ENCODE measurements at places on chromosomes 4 and X.

DNA sequence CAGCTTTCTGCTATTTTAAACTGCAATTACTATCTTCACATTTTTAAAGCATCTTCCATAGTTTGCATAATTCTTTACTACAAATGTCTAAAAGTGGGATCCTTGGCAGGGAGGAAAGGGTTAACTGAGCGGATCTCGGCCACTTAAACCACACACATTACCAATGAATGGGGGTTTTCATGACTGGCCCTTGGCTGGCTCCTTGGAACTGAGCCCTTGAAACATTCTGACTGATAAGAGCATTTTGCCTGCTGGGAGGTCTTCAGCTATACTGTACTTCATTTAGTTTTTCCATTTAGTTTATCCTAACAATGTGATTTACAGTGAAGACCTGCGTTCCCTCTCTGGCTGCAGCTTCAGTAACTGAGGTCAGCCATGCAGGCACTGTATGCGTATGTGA lies 31.7 kb upstream of the MFAP3L start:
- DNase-seq = no peak

DNA sequence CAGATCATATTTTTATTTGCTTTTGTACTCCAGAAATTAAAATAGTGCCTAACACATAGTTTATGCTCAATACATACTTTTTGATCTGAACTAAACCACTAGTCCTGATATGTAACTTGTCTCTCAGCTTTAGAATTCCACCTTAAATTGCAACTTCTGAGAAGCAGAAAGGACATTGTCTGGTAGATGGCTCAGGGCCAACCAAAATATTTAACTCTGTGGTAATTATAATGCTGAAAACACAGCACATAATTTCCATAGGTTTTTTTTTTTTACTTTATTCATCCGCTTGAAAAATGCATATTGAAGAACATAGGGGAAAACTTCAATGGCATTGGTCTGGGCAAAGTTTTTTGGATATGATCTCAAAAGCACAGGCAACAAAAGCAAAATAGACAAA lies 59.3 kb downstream of the AREG start:
- DNase-seq = no peak

GRCh38 chr4:5452156-5452555 lies 256.2 kb downstream of the EVC2 start:
- no peak for DNase-seq

DNA sequence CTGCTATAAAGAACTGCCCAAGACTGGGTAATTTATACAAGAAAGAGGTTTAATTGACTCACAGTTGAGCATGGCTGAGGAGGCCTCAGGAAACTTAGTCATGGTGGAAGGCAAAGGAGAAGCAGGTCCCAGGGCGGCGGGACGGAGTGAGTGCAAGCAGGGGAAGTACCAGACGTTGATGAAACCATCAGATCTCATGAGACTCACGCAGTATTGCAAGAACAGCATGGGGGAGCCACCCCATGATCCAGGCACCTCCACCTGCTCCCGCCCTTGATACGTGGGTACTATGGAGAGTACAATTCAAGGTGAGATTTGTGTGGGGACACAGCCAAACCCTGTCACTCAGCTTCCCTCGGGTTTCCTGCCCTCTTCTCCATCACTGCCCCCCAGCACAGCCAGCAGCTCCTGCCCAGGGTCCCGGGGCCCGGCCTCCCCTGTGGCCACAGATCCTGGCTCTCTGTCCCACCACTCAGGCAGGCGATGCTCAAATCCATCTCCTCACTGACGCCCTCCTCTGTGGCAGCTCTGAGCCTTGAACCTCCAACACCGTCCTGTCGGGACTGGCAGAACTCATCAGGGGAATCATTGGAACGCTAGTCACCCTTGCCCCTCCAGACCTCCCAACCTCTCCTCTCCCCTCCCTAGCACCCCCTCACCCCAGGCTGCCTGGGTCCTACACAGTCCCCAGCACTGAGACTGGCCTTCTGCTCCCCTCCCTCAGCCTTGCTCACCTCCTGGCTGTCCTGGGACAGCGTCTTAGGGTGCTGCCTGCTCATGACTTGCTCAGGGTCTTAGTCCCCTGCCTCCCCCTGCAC lies 37.6 kb downstream of the FGFRL1 start:
- no peak for DNase-seq

DNA sequence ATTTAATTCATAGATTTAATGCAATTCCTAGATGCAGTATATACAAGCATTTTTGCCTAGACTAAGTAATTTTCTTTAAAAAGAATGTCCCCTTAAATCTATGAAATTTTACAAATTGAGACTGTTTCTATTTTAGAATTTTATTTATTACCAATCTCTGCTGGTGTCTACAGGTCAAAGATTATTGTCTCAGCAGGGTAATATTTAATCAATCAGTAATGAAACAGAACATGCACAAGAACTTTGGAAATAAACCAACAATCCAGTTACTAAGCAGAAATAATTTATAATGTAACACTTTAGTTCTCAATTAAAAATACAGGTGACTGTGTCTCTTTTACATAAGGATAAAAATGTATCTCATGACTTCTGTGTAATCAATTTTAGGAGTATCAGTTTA lies 266.2 kb downstream of the PPP3CA start:
- no peak for DNase-seq

DNA sequence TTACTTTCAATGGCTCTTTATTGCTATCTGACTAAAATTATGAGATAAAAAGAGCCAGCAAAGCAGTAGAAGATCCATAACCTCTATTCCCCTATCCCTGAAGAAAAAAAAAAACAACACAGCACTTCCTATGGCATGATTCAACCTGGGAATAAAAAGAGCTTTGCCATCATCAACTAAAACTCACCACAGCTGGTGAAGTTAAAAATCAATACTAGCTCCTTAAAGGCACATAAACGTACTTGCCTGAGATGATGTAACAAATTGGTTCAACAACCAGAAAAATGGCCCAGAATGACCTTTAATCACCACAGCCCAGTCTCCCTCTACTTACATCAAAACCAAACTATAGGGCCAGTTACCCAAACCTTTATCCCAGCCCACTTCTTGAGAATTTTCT lies 153.8 kb downstream of the MAML3 start:
- no peak for DNase-seq

DNA sequence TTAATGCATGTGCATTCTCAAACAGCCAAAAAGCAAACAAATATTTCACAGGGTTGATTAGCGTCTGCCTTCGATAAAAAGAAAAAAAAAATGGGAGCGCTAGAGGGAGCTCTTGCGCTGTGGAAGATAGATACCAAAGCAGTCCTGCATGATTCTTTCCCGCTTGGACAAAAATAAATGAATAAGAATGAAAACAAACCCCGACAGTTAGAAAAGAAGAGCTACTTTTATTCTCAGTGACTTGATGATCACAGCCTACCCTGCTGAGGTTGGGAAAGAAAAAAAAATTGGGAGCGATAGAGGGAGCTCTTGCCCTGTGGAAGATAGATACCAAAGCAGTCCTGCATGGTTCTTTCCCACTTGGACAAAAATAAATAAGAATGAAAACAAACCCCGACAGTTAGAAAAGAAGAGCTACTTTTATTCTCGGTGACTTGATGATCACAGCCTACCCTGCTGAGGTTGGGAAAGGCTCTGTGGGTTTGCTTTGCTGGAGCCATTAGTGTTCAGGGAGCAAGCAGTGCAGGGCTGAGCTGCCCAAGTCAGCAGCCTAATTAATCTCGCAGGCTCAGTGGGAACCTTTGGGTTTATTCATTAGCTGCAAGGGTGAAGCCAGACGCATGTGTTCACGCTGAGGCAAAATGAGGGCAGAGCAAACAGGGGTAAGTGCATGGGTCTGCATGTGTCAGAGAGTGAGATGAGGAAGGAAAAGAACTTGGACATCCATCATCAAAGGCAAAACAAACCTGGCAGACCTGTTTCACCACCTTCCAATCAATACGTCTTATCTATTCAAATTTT lies 249.3 kb upstream of the PRKX start:
- DNase-seq = no peak

DNA sequence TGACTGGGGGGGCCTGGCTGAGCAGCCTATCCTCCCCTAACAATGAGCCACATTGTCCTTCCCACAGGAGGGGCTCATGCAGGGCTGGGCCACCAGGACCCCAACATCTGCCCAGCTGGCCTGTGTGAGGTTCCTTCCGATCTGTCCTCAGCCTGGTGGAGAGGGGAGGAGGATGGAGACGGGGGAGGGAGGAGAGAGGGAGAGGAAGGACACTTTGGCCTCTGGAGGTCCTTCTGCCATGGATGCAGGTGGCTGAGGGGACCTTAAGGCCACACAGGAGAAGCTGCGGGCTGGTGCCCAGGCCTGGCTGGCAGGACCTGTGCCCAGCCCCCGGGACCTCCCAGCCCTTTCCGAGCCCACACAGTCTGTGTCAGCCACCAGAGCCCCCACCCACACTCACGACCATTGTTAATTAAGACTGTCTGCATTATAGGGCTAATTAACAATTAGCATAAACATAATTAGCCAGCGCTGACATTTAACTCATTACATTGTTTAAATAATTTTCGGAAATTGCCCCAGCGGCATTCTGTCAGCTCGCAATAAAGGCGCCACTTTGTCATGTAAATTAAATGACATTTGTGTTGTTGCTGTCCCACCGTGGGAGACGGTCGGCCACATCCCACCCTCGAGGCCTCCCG lies 53.0 kb upstream of the NKX1-1 start:
- no peak for DNase-seq

DNA sequence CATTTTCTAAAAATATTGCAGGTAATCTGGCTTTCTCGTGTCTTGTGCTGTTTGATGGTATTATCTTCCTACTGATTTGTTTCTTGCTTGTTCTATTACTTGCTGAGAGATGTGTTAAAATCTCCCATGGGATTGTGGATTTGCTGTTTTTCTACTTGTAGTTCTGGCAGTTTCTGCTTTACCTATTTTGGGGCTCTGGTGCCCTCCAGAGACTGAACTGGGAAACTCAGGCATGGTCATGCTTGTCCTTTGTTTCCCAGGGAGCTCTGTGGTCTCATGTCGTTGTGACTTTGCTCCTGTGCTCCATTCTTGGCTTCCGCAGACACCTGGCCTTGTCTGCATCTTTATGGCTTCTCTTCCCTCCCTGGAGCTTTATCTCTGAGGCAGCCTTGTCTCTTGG lies 39.5 kb downstream of the NSD2 start:
- no peak for DNase-seq

DNA sequence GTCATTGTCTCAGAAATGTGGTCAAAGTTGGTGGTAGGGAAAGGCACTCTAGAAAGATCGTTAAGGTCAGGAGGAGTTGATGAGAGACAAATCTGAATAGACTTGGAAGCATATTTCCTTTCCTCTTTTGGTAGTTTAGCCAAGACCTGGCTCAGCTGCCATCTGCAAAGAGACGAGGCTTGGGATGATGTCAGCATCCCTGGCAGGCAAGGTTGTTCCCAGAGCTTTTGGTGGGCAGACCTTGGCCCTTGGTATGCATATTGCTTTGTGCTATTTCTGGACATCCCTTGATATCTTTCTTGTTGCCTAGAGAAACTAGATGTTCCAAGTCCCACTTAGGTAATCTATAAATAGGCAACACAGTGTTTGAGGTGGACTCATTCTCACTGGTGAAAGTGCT lies 82.4 kb upstream of the NAF1 start:
- DNase-seq = no peak

- no peak for DNase-seq
Observed at GRCh38 chrX:150411656-150412055, 48.5 kb downstream of the MAMLD1 start.

GRCh38 chr4:126046081-126046614 lies 731.4 kb downstream of the FAT4 start:
- DNase-seq = no peak

DNA sequence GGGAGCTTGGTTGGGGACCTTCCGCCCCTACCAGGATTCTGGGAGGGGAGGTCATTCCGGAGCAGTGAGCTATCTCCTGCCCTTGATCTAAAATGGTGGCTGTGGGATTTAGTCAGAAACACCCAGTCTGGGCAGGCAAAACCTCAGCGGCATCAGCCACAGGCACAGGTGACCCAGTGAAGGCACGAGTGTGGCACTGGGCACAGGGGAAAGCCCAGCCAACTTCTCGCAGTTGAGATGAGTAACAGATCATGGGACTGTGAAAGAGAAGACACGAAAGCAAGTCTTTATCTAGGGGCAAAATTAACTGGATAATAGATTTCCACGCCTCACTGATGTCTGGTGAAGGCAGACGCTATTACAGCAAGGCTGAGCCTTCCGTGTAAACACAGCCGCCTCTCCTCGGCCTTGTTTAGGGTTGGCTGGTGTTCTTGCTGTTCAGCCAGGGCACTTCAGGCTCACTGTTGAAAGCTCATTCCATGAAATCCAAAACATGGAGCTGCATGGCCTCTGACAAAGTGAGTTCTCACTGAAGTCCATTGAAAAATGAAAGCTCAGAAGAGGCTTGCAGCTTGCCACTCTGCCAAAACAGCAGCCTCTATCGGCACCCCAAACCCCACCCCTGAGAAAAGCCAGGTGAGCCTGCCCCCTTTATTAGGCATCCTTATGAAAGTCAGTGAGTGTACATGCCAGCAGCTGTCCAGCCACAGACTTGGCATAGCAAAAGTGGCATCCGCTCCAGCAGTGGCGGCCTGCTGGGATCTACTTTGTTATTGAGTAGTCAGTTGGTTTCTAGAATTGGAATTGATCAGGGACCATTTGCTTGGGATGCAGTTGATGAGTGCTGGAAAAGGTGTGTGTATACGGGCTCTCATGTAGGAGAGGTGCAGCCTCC lies 102.3 kb upstream of the MTM1 start:
- DNase-seq = peak; percentile 1

- DNase-seq = no peak
Observed at GRCh38 chr4:133465022-133465421, 315.9 kb downstream of the PCDH10 start.

DNA sequence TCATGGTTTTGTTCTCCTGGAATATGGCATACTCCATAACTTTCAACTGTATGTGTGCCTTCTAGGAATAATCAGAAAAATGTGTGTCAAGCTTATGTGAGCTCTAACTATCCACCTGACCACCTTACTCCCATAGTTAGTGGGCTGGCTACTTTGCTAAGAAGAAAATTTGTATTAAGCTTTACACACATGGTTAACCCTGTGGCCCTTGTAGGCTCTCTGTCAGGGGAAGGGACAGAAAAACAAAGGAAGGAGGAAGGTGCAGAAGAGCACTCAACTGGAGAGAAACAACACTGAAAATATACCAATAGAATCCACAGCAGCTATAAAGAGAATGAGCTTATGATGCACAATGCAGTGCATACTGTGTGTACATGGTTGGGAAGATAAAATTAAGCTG lies 84.6 kb downstream of the PPP3CA start:
- no peak for DNase-seq

- no peak for DNase-seq
Observed at GRCh38 chr4:83269256-83269655, 15.3 kb downstream of the COQ2 start.

GRCh38 chr4:188887905-188888304 lies 748.7 kb downstream of the TRIML1 start:
- no peak for DNase-seq

GRCh38 chr4:24980064-24980690 lies 50.6 kb downstream of the LGI2 start:
- DNase-seq = no peak

- no peak for DNase-seq
Observed at GRCh38 chr4:185280608-185281007, 71.2 kb downstream of the SNX25 start.

GRCh38 chr4:183348706-183349659 lies 26.8 kb upstream of the CLDN24 start:
- DNase-seq = no peak

DNA sequence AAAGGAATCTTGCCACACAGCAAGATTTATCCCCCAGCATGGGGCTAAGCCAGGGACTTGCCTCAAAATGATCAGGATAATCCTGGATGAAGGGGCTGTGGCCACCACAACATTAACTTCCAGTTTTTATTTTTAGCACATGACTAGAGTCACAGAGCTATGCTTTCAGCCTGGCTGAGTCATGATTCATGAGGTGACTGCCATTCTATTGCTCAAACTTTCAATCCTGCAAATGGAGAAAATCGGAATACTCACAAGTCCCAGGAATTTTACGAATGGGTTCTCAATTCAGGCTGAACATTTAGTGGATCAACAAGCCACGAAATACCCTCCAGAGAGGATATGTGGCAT lies 70.7 kb upstream of the HPGD start:
- DNase-seq = no peak

Measured in cortex of kidney (tissue), 1 donor.